ENCODE measurements at places on chromosomes 6 and 20. TPM values are rescaled to one million over a fixed set of nuclear protein-coding genes. Genes with fewer than 3 reads are reported as not detected.
A peak's percentile ranks its signal among the peaks of the same experiment; 100 is the strongest.

UNC93A gene
- total RNA-seq, result not detected

DNA sequence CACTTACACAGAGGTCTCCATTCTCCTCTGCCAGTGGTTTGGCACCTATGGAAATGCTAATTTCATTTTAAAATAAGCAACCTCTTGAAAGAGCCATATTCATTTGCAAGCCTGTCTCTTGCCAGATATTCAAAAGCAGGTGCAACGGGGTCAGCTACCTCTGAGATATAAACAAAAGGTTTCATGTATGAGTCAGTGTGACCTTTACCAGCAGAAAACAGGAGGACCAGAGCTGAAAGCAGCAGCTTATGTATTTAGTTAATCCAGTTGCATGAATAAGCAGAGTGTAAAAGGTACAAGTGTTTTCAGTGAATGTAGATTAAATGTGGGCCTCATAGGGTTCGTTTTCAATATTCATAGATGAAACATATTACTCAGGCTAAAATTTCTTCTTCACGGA, 56.0 kb downstream of the TENT5A start:
- H3K27me3 ChIP-seq, result no peaks in the 10 kb centered on the region
- H3K4me1 ChIP-seq, result no peaks in the 10 kb centered on the region
- H3K4me3 ChIP-seq, result no peak overlapping the region

LPA gene
- not detected for total RNA-seq

ARFGEF3 gene
- 1.6 TPM for total RNA-seq

GRCh38 chr20:32652739-32653526, 20.8 kb downstream of the C20orf203 start:
- H3K4me3 ChIP-seq, result no peak overlapping the region
- DNase-seq, result peak; percentile 93
- H3K27ac ChIP-seq, result no peak overlapping the region
- no peaks in the 10 kb centered on the region for H3K27me3 ChIP-seq
- H3K4me1 ChIP-seq, result peaks cover 12% of the 10 kb centered on the region
- no peaks in the 10 kb centered on the region for H3K36me3 ChIP-seq

DNA sequence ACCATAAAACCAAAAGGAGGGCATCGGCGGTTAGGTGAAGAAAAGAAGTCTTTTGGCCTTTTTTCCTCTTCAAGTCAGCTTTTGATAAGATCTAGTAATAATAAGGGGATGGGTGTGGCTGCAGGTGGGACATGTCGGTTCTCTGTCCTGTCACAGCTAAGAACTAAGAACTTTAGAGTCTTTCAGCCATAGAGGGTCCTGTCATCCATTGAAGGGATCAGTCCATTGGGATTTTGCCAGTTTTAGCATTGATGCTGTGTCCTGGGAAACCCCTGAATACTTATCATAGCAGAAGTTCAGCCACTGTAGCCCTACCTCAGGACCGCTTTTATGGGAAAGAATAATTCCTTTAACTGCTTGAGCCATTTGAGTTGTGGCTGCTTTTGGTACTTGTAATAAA, 18.2 kb upstream of the SCP2D1 start:
- H3K36me3 ChIP-seq, result peaks cover 2% of the 10 kb centered on the region
- no peak overlapping the region for H3K27ac ChIP-seq
- DNase-seq, result no peak
- H3K4me1 ChIP-seq, result peaks cover 20% of the 10 kb centered on the region
- H3K4me3 ChIP-seq, result no peak overlapping the region

- no peak for DNase-seq
- H3K4me1 ChIP-seq, result no peaks in the 10 kb centered on the region
- no peaks in the 10 kb centered on the region for H3K27me3 ChIP-seq
These were observed 108.5 kb downstream of the MAN1A1 start for GRCh38 chr6:119241111-119241465.

DNA sequence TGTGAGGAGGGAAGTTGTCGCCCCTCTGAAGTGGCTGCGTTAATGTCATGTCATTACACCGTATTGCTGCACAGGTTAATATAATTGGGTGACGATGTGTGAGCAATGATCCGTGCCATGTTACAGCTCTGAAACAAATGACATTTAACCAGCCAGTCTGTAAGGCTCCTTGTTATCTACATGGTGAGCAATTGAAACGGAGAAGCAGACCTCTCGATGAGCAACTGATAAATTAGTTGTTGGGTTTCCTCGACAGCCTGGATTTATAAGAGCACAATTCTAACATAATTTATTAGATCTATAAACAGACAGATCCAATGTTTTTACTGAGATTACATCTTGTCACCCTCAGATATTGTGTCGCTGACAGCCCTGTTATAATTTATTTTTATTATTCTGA, 49.9 kb upstream of the MAFB start:
- no peak for DNase-seq
- no peaks in the 10 kb centered on the region for H3K36me3 ChIP-seq
- H3K27me3 ChIP-seq, result peaks cover 5% of the 10 kb centered on the region
- H3K4me3 ChIP-seq, result no peak overlapping the region
- H3K4me1 ChIP-seq, result no peaks in the 10 kb centered on the region
- no peak overlapping the region for H3K27ac ChIP-seq

DNA sequence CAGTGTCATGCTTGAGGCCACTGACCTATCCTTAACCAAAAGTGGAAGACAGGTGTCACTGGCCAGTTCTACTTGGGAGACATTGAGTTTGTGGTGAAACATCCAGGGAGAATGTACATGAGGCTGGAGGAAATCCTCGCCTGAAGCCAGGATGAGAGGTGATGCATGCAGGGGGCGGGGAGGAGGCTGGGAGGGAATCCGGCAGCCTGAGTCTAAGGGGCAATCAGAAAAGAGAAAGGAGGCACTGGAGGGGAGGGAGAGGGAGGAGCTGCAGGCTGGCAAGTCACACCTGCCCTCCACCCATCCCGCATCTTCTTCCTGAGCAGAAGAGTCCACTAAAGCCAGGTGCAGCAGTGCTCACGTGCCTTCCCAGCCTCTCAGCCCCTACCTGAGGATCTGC, 14.9 kb upstream of the DDO start:
- no peaks in the 10 kb centered on the region for H3K4me1 ChIP-seq
- no peak overlapping the region for H3K27ac ChIP-seq
- no peak for DNase-seq
- H3K4me3 ChIP-seq, result no peak overlapping the region

GRCh38 chr20:58303547-58303946, 6.0 kb upstream of the RAB22A start:
- H3K36me3 ChIP-seq, result peaks cover 13% of the 10 kb centered on the region
- no peaks in the 10 kb centered on the region for H3K27me3 ChIP-seq
- peaks cover 46% of the 10 kb centered on the region for H3K4me1 ChIP-seq
- DNase-seq, result no peak
- no peak overlapping the region for H3K27ac ChIP-seq

GRCh38 chr20:52054123-52054522, 137.5 kb downstream of the ZFP64 start:
- no peak overlapping the region for H3K4me3 ChIP-seq
- H3K4me1 ChIP-seq, result peaks cover 2% of the 10 kb centered on the region

- no peaks in the 10 kb centered on the region for H3K27me3 ChIP-seq
- H3K27ac ChIP-seq, result no peak overlapping the region
- H3K4me3 ChIP-seq, result no peak overlapping the region
- H3K36me3 ChIP-seq, result no peaks in the 10 kb centered on the region
- peaks cover 14% of the 10 kb centered on the region for H3K4me1 ChIP-seq
These were observed 32.5 kb downstream of the ADGRG6 start for GRCh38 chr6:142334294-142334693.

- peaks cover 5% of the 10 kb centered on the region for H3K4me1 ChIP-seq
- peaks cover 2% of the 10 kb centered on the region for H3K36me3 ChIP-seq
- no peak for DNase-seq
- H3K4me3 ChIP-seq, result no peak overlapping the region
These were observed 152.6 kb upstream of the SMLR1 start for GRCh38 chr6:130674604-130675003.

OLIG3 gene
- total RNA-seq, result not detected

TRERF1 gene
- total RNA-seq, result 14.5 TPM

B3GAT2 gene
- not detected for total RNA-seq

DNA sequence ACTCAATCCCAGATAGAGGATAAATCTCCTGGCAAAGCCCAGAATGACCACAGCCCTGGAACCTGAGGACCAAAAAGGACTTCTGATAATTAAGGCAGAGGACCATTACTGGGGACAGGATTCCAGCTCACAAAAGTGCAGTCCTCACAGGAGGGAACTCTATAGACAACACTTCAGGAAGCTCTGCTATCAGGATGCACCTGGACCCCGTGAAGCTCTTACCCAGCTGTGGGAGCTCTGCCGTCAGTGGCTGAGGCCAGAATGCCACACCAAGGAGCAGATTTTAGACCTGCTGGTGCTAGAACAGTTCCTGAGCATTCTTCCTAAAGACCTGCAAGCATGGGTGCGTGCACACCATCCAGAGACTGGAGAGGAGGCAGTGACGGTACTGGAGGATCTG, 992 bp downstream of the ZSCAN16 start:
- DNase-seq, result no peak
- H3K27me3 ChIP-seq, result no peaks in the 10 kb centered on the region
- peaks cover 45% of the 10 kb centered on the region for H3K4me1 ChIP-seq

- peaks cover 23% of the 10 kb centered on the region for H3K27me3 ChIP-seq
- H3K4me3 ChIP-seq, result no peak overlapping the region
- DNase-seq, result no peak
These were observed 420.4 kb downstream of the CDH26 start for GRCh38 chr20:60378620-60379019.

DNA sequence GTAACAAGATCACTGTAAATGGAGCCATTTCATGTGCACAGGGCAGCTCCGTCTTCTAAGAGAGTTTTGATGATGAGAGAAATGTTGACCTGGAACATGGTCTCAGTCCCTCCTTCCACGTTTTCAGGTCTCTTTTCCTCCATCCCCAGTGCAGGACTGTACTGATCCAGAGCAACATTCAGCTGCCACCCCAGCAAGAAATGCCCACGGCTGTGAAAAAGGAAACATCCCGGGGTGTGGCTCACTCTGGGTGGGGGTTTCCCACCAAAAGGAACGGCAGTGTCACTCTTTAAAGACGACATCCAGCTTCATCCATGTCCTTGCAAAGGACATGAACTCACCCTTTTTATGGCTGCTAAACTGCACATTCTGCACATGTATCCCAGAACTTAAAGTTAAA, 92.6 kb downstream of the ERMARD start:
- no peak overlapping the region for H3K4me3 ChIP-seq
- no peaks in the 10 kb centered on the region for H3K27me3 ChIP-seq
- no peak for DNase-seq
- no peaks in the 10 kb centered on the region for H3K4me1 ChIP-seq
- H3K36me3 ChIP-seq, result no peaks in the 10 kb centered on the region

GRCh38 chr6:36285797-36286196, 15.9 kb downstream of the PNPLA1 start:
- H3K27me3 ChIP-seq, result peaks cover 36% of the 10 kb centered on the region
- no peak overlapping the region for H3K4me3 ChIP-seq
- no peak overlapping the region for H3K27ac ChIP-seq

- no peaks in the 10 kb centered on the region for H3K4me1 ChIP-seq
- DNase-seq, result no peak
- no peak overlapping the region for H3K4me3 ChIP-seq
- no peaks in the 10 kb centered on the region for H3K36me3 ChIP-seq
These were observed 68.0 kb downstream of the BMP7 start for GRCh38 chr20:57198132-57199072.

DNA sequence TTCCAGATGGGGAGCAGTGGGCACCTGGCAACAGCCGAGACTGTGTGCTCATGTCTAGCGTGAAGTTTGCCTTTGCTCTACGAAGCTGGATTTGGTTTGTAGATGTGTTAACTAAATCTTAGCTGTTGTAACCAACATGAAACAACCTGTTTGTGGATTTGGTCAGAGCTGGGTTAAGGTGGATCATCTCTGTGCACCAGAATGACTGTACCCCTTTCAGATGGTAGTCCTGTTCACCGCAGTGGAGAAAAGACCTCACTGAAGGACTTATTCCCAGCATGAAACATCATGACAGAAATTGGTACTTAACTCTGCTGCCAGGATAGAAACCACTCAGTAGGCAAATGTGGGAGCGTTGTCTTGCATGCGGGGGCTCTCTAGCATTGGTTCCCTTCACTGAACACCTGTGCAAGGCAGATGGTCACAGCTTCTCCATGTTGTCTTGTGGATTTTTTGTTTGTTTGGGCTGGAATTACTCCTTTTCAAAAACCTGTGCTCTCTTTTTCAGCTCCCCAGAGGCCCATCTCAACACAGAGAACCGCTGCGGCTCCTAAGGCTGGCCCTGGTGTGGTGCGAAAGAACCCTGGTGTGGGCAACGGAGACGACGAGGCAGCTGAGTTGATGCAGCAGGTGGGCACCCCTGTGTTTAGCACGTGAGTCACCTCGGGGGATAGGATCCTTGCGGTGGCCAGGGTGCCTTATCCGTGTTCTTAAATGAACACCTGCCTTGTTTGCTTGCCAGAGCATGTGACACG, 19.3 kb upstream of the EFCAB8 start:
- H3K27me3 ChIP-seq, result no peaks in the 10 kb centered on the region
- DNase-seq, result peak; percentile 47
- H3K4me3 ChIP-seq, result no peak overlapping the region
- peaks cover 52% of the 10 kb centered on the region for H3K4me1 ChIP-seq
- peak overlapping the region; percentile 72 for H3K27ac ChIP-seq
- H3K36me3 ChIP-seq, result peaks cover 67% of the 10 kb centered on the region

SOX18 gene
- total RNA-seq, result not detected

DNA sequence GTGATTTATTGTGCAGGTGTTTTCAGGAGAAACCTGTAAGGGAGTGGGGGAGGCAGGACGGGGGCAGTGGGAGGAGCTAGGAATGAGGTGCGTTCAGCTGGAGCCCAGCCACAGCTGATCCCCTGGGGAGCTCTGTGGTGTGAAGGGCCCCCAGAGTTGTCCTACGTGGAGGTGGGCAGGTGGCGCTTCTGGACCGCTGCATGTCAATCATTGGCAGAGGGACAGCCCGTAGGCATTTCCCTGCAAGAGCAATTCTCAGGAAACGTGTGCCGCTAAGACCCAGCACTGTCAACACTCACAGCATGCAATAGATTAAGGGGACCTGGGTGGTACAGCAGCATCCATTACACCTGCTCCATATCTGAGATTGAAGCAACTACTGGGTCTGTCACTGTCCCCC, 88.0 kb downstream of the PRND start:
- no peak overlapping the region for H3K4me3 ChIP-seq
- H3K27me3 ChIP-seq, result no peaks in the 10 kb centered on the region
- DNase-seq, result peak; percentile 32
- peaks cover 72% of the 10 kb centered on the region for H3K4me1 ChIP-seq
- H3K36me3 ChIP-seq, result peaks cover 41% of the 10 kb centered on the region
- H3K27ac ChIP-seq, result peak overlapping the region; percentile 39

- no peak overlapping the region for H3K27ac ChIP-seq
- H3K27me3 ChIP-seq, result no peaks in the 10 kb centered on the region
- no peak for DNase-seq
- no peaks in the 10 kb centered on the region for H3K36me3 ChIP-seq
- H3K4me1 ChIP-seq, result peaks cover 16% of the 10 kb centered on the region
- no peak overlapping the region for H3K4me3 ChIP-seq
These were observed 70.8 kb downstream of the CD164 start for GRCh38 chr6:109311471-109311870.

DNA sequence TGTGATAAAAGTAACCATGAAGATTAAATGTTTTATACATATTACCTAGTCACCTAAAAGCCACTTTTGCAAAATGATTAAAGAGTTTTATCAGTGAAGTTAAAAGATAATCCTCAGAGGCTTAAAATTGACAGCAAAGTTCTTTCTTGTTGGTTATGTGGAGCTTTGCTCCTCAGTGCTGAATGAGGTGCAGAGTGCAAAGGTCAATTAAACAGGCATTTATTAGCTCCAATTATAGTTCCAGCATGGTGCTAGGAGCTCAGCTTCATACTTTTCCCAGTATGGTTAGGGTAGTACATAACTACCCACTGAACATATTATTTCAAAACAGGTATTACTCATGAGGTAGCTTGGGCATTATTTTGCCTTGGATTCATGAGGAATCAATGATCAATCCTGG, 414.0 kb upstream of the RUNX2 start:
- DNase-seq, result no peak
- no peaks in the 10 kb centered on the region for H3K27me3 ChIP-seq
- no peak overlapping the region for H3K4me3 ChIP-seq

GRCh38 chr20:13333036-13333435, 112.0 kb downstream of the ISM1 start:
- no peak overlapping the region for H3K27ac ChIP-seq
- H3K27me3 ChIP-seq, result peaks cover 11% of the 10 kb centered on the region
- H3K4me1 ChIP-seq, result peaks cover 17% of the 10 kb centered on the region
- no peaks in the 10 kb centered on the region for H3K36me3 ChIP-seq

Data from activated CD4-positive, alpha-beta T cell treated with anti-CD3 and anti-CD28 coated beads for 36 hours (primary cell).